ENCODE measurements at places on chromosomes 11 and 22.

DNA sequence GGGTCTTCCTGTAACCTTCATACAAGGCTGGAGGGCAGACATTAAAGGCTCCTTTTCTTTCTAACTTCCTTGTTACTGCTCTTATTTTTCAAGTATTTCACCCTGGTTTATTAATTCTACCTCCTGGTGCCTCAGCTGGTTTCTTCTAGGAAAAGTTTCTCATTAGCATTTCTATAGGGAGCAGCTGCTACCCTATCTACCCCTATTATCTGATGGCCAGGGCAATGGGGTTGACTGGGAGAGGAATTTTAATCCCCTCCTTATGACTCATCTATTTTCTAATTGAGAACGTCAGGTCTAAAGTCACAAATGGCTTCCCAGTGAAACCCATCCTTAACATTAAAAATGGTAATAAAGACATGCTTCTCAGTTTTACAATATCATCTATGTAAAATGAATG lies 5.0 kb downstream of the MAP6 start:
- DNase-seq = no peak

DNA sequence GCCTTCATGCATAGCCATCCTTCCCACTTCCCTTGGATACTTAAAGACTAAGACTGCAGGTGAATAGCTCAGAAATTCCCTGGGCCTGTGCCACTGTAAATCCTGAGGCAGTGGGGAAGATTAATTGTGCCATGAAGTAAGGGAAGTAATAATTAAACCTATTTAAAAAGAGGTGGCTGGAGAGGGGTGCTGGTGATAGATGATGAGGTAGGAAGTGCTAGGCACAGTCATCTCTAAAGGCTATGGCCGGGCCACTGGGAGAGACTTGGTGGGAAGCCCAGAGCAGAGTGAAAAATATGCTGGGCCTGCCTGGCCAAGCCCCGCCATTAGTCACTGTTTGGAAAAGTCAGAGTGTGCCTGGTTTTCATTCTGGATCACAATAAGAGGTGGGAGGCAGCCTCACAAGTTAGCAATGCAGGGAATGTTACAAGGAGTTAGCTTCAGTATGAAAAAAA lies 197.2 kb upstream of the PITPNB start:
- no peak for DNase-seq

DNA sequence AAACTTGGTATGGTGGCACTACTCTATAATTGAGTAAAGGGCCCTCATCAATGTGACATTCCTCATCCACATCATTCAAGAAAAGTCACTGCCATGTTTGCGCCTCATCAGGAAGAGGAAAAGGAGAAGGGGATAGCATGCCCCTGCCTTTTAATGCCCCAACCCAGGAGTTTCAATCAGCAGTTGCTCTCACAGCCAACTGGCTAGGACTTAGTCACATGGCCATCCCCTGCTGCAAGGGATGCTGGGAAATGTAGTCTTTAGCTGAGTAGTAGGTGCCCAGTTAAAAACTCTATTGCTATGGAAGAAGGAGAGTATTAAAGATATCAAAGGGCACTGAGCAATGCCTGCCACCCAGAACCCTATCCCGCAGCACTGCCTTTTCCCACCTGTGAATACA lies 10.9 kb upstream of the CCND1 start:
- DNase-seq = no peak

- no peak for DNase-seq
Observed at GRCh38 chr11:3103076-3103475, 45.9 kb upstream of the CARS1 start.

GRCh38 chr11:27285761-27286160 lies 77.3 kb downstream of the CCDC34 start:
- DNase-seq = no peak

DNA sequence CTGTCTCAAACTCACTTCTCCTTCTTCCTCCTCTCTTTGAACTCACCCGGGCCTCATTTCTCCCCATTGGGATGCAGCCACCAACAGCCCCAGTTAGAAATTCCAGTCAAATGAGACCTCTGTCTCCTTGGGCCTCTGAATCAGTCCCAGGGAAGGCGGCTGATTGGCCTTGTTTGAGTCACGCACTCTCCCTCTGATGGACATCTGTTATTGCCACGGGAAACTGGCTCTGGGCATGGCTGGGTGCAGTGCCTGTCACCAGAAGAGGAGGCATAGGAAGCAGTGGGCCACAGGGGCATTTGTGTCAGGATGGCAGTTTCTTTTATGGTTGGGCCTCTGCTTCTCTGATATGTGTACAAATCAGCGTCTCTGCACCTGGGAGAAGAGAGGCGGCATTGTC lies 9.6 kb upstream of the WNT11 start:
- DNase-seq = no peak

DNA sequence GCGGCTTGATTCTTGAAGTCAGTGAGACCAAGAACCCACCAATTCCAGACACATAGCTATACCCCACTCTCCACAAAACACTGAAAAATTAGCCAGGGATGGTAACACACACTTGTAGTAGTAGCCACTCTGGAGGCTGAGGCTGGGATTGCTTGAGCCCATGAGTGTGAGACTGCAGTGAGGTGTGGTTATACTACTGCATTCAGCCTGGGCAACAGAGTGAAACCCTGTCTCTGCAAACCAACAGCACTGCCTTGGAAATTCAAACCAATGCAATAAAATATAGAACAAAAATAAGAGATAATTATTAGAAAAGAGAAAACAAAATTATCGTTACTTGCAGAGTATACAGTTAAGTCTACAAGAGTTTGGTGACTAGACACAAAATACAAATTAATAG lies 20.2 kb upstream of the PRDM10 start:
- no peak for DNase-seq

DNA sequence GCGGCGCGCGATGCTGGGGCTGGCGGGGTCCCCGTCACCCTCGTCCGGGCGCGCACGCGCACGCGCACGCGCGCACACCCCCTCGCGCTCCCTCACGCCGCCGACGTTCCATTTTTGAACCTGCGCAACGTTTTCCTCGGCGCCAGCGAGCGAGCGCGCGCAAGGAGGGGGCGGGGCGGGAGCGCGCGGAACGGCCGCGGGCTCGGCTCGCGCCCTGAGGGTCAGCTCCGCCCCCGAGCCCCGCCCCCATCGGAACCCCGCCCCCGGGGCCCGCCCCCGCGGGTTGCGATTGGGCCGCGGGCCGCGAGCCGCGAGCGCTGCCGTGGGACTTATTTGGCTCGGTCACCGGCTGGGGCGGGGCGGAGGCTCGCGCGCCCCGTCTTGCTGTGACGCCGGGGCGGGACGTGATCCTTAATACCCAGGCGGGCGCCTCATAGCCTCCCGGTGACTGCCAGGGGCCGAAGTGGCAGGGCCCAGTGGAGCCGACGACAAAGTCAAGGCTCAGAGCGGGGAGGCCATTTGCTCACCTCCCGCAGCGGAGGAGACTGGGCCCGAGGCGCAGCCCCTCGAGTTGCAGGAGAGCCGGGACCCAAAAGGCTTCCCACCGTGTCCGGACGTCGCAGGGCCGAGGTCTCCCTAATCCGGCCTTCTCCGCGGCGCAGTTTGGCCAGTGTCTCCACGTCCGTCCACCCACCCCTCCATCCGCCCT lies at the start of gene CBX7:
Gene CBX7 (minus strand): TSS at position 170 of the 709 bp plus-strand sequence. CDS start 236 bp downstream, outside the sequence.
- DNase-seq = peak; percentile 67

DNA sequence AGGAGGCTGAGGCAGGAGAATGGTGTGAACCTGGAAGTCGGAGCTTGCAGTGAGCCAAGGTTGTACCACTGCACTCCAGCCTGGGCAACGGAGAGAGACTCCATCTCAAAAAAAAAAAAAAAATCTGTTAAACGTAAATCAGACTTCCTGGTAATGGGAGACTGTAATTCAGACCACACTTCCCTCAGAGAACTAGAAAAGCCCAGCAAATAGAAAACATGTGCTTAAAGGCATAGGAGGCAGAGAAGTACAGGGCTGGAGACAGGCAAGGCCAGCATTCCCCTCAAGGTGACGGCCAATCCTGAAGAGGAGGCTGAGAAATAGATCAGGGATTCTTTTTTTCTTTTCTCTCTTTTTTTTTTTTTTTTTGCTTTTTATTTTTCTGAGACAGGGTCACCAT lies 8.2 kb downstream of the GGT5 start:
- DNase-seq = no peak

GRCh38 chr22:27775087-27775698 lies 26.4 kb downstream of the MN1 start:
- no peak for DNase-seq

DNA sequence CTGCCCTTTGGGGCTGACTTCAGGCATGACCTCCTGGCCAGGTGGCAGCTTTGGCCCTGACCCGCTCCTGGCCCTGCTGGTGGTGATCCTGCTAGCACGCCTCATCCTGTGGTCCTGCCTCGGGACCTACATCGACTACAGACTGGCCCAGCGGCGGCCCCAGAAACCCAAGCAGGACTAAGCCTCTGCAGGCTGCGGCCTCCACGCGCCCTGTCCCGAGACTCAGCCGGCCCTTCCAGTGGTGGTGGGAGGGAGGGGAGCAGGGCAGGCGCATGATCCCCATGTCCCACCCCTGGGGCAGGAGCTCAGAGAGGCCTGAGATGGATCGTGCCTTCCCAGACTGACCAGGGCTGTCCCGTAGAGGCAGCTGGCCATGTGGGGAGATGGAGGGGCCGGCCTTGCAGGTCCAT lies 2.1 kb downstream of the SMIM38 start:
- no peak for DNase-seq

- DNase-seq = no peak
Observed at GRCh38 chr11:62139526-62140303, 15.9 kb downstream of the INCENP start.

- DNase-seq = no peak
Observed at GRCh38 chr11:28657378-28658030, 549.3 kb downstream of the METTL15 start.

GRCh38 chr11:43845816-43846215 lies 34.8 kb upstream of the ALKBH3 start:
- no peak for DNase-seq

- DNase-seq = no peak
Observed at GRCh38 chr11:57479021-57479663, 18.8 kb downstream of the RTN4RL2 start.

DNA sequence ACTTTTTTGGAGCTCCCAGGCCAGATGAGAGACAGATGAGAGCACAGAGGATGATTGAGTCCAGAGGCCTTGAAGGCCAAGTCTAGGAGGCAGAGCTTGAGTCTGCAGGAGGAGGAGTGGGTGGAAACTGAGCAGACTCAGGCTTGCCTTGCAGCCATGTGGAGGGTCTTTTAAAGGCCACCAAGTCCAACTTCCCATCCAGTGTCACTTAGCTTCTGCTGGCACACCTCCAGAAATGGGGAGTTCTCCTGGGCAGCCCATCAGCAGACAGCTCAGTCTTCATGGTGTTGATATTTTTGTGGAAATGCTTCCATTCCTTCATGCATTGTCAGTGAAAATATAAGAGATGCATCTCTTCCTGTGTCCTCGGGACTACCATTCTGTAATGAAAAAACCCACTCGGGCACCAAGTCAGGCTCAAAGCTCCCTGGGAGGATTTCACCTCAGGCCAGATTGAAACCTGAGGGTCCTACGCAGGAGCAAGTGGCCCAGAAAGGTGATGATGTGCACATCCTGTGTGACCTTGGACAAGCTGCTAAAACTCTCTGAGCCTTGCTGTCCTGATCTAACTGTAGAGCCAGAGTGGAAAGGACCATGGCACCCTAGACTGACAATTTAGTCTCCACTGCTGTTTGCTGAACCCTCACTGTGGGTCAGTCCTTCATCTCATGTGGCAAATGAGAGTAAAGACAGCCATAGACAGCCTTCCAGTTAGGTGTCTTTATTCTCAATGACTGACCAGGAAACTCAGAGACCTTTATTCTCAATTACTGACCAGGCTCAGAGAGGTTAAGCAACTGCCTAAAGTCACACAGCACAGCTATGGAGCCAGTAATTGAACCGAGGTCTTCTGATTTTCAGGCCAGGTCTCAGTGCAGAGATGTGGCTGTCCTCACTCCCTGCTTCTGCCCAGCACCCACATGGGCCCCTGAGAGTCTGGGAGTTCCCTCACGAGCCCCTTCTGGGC lies 2.9 kb upstream of the LRRC32 start:
- no peak for DNase-seq

GRCh38 chr11:12167061-12168000 lies 56.9 kb downstream of the MICAL2 start:
- no peak for DNase-seq

- DNase-seq = no peak
Observed at GRCh38 chr22:48055185-48055584, 1292.7 kb downstream of the TBC1D22A start.

DNA sequence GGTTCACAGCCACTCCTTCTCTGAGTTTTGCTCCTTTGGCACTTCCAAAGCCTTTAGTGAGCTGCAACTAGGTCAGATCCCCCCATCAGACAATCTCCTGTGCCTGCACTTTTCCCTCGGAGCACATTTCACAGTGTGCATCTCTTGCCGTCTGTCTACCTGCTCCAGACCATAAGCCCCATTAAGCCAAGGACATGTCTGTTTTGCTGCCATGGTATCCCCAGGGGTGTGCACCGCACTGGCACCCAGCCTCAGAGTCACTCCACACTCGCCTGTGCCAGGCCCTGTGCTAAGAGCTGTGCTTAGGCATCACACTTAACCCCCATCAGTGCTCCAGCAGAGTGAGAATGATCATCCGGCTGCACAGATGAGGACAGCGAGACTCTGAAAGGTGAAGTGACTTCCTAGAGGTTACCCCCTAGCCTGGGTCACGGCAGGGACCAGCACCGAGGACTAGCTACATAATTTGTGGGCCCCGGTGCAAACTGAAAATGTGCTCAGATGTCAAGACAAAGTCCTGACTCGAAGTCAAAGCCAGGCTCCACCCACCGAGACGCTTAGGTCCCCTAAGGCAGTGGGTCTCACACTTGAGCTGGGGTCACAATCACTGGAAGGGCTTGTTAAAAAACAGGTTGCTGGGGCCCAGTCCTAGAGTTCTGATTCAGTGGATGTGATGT lies 33.9 kb downstream of the ARRB1 start:
- DNase-seq = no peak

- no peak for DNase-seq
Observed at GRCh38 chr22:39723899-39724351, 153.4 kb downstream of the CACNA1I start.

DNA sequence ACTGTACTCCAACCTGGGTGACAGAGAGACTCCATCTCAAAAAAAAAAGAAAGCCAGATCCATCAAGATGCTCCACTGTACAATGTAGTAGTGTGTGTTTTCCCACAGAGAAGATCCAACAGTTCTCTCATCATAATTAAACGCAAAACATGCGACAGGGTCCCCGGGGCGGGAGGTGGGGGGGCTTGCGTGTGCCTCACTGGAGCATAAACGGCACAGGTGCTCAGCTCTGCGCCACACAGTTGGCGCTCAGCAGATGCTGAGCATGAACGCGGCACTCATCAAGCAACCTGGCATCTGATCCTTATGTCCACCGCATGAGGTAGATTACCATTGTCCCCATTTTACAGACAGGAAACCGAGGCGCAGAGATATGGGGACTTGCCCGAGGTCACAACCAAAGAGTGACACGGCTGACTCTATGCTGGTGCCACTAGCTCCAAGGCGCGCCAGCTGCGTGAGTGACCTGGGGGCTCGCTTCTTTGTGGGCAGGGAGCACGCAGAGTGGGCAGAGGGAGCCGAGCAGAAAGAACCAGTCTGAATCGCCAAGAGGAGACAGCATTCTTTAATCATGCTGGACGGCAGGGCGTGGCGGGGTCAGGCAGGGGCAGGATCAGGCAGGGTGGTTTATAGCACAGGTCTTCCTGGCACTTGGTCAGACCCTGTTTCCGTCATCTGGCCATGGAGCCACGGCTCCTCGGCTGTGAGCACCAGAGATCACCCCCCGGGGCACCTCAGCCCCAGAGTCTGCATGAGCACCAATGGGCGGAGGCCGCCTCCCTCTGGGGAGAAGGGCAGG lies 8.2 kb downstream of the C1QTNF6 start:
- no peak for DNase-seq
